Stimulated activated CD8-positive, alpha-beta memory T cell treated with anti-CD3 and anti-CD28 coated beads, Interleukin-4, amount 100 ng/mL, for 4 hours (primary cell): ENCODE measurements at places on chromosomes 5 and 9.

- no peak for DNase-seq
These were observed 39.0 kb upstream of the FAT2 start for GRCh38 chr5:151630088-151630487.

GRCh38 chr5:154587123-154588026, 109.3 kb upstream of the HAND1 start:
- no peak for DNase-seq

DNA sequence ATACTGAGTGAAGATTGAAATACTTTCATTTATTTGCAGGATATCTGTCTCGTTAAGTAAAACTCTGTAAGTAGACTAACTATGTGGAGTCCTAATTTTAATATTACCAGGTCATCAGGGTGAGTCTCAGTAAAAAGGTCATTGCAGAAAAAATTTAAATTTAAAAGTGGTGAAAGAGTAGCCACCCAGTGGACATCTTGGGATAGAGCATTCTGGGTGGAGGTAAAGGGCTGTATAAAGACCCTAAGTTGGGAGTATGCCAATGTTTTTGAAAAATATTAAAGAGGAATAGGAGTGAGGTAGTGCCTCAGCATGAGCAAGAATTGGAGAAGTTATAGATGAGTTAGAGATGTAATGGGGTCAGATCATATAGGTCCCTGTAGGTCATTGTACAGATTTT, 145.5 kb downstream of the HMHB1 start:
- no peak for DNase-seq

DNA sequence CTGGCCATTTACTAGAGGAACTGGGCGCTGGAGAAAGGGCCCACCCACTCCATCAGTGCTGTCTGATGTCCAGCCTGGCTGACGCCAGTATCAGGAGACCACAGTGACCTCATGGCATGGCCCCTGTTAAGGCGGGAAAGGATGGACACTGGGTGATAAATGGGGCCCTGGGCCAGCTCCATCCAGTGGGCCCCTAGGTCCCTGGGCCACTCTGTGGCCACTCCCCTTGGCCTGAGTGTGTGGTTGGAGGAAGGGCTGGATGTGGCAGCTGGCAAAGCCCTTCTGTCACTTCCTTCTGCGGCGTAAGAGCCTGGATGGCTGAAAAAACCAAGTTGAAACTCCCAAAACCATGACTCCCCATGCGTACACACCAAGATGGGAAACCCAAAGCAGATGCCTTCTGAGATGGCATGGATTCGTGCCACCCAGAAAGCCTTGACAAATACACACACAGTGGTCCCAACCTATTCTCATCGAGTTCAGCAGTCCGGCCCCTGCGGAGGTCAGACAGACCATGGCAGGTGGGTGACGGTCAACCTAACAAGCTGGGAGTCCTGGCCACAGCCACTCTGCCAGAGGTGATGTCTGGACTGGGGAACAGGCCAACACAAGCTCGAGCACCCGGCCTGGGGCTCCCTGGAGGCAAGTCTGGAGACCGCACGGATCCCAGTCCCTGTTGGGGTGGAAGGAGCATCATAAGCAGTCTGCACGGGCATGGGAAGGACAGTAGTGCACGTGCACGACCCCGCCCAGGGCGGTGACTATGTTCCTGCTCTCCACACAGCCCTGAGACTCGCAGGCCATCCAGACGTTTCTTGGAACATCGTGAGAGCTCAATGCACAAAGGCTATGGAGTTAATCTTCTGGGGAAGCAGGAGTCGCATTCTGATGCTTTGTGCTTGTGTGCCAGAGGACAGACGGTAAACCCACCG, 45.2 kb upstream of the NOTCH1 start:
- no peak for DNase-seq

- no peak for DNase-seq
These were observed 13.2 kb downstream of the OR2K2 start for GRCh38 chr9:111316796-111317195.

- no peak for DNase-seq
These were observed 115.7 kb downstream of the FBXL17 start for GRCh38 chr5:108266242-108266641.

GRCh38 chr5:136337788-136338187, 27.6 kb downstream of the TRPC7 start:
- no peak for DNase-seq

DNA sequence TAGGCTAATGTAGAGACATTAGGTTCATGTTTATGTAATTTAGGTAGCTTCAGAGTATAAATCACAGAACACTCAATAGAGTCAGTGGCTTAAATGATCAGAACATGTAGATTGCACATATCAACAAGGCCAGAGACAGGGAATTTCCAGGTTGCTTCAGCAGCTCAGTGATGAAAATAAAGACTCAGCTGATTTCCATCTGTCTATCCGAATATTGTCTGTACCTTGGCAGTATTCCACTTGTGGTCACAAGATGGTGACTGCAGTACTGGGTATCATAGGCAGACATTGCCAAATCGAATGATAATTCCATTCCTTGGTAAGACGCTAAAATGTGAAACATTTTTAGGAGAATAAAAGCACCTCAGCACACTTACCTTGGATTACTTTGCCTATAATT, 702.2 kb downstream of the MAT2B start:
- no peak for DNase-seq

- DNase-seq, result no peak
These were observed 15.1 kb downstream of the RXRA start for GRCh38 chr9:134341306-134341705.

DNA sequence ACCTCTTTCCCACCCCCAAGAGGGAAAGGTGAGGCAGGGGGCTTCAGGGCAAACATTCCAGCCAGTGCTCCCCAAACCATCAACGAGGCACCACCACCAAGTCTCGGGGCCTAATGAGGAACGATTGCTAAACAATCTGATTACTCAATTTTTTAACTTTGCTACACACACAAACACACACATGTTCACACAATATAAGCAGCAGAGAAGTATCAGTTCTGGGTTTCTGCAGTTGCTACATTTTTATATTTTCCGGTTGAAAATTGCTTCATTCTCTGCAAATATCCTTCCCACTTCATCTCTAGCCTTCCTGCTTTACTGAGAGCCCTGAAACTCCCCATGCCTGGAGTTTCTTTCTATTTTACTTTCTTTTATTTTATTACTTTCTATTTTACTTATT, 60.2 kb downstream of the FEM1C start:
- DNase-seq, result no peak

- no peak for DNase-seq
These were observed 7.5 kb upstream of the TTC1 start for GRCh38 chr5:160001457-160001856.

DNA sequence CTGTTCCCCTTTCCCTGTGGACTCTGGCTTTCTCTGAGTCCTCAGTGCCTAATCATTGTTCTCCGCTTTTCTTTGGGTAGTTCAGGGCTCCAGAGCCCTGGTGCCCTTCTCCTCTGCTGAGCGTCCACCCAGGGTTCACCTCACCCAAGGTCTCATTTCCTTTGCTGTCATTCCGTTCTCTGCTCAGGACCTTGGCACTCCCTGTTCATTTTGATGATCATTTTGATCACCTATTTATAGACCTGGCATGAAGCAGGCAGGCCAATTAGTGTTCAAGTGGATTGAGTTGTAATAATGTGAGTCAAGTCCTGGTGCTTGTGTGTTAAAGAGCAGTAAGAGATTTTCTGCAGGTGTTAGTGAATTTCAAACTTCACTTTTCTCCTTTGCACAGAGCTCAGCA, 3.6 kb downstream of the TRIO start:
- DNase-seq, result no peak

- DNase-seq, result no peak
These were observed 923 bp downstream of the RECK start for GRCh38 chr9:36037549-36038122.

GRCh38 chr5:124103671-124104070, 591.7 kb downstream of the CSNK1G3 start:
- DNase-seq, result no peak

DNA sequence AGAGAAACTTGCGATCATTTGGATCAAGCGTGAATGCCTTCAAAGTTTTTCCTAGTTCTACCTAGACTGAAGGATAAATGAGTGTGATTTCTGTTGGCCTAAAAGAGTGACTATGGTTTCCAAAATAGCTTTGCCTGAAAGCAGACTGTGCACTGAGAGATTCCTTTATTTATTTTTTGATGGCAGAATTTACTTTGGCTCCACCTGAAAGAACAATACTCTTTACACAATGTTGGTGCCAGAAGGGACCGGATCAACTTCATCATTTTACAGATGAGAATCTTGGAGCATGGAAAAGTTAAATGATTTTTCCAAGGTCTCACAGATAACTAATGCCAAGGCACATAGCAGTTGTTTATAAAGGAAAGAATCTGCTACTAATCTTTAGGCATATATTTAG, 199.6 kb downstream of the KCTD16 start:
- no peak for DNase-seq
